ENCODE measurements at places on chromosomes 1 and 21.
A peak's percentile ranks its signal among the peaks of the same experiment; 100 is the strongest.

- no peak for DNase-seq
Observed at GRCh38 chr1:203217139-203217655, 12.3 kb downstream of the CHIT1 start.

DNA sequence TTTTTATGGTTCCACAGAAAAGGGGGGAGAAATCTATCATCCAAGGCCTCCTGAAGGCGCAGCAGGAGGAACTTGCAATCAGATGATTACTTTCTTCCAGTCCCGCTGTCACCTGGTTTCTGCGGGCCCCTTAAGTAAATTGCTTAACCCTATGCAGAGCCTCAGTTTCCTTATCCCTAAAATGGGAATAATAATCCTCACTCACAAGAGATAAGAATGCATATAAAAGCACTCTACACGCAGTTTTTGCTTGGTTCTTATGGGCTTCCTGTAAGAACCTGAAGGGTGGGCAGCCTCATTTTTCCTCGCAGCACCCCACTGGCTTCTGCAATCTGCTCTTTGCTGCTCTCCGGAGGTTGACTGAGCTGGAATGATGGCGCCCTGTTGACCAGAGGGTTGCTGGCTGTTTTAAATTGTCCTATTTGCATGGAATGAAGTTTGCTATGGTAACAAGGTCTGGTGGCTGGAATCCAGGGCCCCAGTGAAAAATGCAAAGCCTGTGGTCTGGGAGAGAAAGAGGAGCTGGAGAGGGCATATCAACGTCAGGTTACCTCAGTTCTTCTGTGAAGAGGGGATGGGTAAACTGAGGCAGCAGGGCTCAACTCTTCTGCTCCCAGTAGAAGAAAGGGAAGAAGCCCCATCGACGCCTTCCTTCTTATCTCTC, 1.0 kb upstream of the KAZN start:
- no peak for DNase-seq

GRCh38 chr1:93616996-93617669, 64.5 kb downstream of the BCAR3 start:
- no peak for DNase-seq

- no peak for DNase-seq
Observed at GRCh38 chr1:69952676-69953075, 252.7 kb downstream of the LRRC40 start.

GRCh38 chr1:67148516-67149178, 13.9 kb upstream of the C1orf141 start:
- DNase-seq, result no peak

DNA sequence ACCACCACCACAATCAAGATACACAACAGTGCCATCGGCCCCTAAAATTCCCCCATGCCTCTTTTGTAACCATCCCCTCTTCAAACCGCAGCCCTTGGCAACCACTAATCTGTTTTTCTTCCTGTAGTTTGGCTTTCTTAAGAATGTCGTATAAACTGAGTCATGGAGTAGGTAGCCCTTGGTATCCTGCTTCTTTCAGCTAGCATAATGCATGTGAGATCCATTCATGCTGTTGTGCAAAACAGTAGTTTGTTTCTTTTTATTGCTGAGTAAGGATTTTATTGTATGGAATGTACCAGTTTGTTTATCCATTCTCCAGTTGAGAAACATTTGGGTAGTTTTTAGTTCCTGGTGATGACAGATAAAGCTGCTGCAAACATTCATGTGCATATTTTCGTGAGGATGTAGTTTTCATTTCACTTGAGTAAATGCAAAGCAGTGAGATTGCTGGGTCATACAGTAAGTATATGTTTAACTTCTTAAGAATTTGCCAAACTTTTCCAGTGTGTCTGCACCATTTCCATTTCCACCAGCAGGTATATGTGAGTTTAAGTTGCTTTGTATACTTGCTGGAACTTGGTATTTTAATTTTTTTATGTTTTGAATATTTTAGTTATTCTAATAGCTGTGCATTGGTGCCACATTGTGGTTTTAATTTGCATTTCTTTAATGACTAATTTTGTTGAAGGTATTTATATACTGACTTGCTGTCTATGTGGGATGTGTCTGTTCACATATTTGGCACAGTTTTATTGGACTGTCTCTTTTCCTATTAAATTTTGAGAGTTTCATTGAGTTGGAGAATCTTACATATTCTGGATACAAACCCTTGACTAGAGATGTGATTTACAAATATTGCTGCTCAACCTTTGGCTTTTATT, 148.4 kb upstream of the MAP1LC3C start:
- DNase-seq, result no peak

- DNase-seq, result no peak
Observed at GRCh38 chr1:165507570-165507969, 36.2 kb upstream of the LRRC52 start.

DNA sequence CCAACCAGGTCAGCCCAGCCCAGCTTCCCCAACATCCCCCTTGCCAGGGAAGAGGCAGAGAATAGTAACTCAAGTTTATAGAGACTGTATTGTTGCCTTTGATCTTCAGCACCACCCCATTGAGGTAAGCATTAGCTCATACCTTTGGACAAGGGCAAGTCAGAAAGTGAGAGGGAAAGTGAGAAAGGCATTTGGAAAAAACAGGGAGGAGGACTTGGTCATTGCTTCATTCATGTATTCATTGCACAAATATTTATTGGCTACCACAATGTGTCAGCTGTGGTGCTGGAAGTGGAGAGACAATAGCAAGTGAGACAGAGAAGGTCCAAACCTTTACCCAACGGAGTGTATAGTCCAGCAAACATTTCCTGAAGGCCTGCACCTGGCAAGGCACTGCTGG, 561.2 kb downstream of the KIF26B start:
- no peak for DNase-seq

- no peak for DNase-seq
Observed at GRCh38 chr1:84692391-84692790, 2.1 kb upstream of the SSX2IP start.

- no peak for DNase-seq
Observed at GRCh38 chr21:23402929-23403520, 2204.3 kb downstream of the MRPL39 start.

- DNase-seq, result no peak
Observed at GRCh38 chr1:182257369-182258063, 134.1 kb downstream of the GLUL start.

GRCh38 chr1:103171041-103171590, 62.8 kb upstream of the COL11A1 start:
- no peak for DNase-seq

DNA sequence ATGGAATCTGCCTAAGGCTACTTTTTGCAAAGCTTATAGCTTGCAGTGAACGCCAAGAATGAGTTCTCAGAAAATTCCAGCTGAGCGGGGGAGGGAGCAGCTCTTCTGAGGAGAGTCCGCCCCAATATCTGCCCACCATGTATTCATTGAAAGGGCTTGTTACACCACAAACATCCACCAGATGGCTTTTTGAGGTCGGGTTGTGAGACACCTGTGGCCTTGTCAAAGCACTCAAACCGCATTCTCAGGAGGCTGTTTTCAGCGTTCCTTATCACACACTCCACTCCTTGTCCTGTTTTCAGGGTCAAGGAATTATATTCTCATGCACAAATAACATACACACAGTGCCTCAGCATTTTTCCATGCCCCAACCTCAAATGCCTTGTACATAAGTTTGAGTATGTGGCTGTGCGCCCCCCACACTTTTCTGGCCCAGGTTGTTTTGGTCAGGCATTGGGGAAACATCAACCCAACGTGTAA, 3.9 kb upstream of the C4BPB start:
- DNase-seq, result peak; percentile 50

DNA sequence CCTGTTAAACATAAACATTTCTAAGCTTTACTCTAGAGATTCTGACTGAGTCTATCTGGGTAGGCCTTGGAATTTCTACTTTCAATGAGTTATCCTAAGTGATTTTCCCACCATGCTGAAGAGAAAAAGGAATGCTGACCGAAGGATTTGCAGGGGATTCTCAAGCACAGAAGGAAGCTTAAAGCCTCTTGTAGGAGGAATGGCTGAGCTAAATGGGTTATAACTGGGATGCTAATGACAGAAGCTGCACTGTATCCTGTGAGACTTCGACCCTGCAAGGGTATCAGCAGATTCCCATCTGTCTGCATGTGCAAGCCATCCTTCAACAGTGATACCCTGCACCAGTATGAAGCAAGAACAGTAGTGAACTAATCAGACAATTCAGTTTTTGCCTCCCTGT, 35.4 kb downstream of the SLC35D1 start:
- DNase-seq, result no peak

DNA sequence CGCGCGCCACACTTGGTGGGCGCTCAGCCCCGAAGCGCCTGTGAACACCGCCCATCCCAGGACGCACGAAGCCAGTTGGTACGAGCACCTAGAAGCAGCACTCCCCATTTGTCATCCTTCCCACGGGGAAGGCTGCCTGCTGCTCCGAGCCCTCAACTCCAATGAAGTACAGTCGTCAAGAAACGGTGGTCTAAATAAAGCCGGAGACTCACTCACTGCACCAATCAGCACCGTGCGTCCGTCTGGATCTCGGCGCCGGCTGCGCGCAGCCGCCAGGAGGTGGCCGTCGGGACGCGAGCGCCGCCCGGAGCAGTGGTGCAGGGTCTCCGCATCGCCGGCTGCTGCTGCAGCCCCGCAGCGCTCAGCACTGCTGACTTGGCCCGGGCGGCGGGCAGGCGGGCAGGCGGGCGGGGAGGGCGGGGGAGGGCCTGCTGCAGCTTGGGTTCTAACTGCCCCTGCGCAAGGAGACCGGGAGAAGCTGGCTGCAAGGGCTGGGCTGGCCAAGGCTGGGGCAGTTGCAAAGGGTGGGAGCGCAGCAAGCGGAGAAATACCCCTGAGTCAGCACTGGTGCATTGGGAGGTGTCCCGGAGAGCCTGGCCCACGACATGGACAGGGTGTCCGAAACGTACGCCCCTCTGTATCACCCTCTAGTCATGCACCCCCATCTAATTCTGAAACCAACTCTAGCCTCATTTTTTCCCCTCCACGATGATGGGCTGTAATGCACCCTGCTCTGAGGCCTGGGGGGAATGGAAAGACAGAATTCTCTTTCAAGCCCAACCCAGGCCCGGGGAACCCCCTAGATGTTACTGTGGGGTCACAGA, 35.8 kb upstream of the H6PD start:
- peak; percentile 44 for DNase-seq

GRCh38 chr1:40386359-40386723, 12.8 kb downstream of the SMAP2 start:
- no peak for DNase-seq

DNA sequence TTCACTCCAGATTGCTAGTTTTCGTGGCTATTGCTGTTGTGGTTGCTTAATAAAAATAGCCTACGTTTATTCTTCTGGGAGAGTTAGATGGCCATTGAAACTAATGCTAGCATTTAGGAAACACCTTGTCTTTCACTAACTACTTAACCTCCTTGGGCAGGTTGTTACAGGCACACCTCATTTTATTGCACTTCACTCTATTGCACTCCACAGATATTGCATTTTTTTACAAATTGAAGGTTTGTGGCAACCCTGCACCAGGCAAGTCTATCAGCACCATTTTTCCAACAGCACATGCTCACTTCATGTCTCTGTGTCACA, 11.3 kb upstream of the MARK1 start:
- DNase-seq, result no peak

DNA sequence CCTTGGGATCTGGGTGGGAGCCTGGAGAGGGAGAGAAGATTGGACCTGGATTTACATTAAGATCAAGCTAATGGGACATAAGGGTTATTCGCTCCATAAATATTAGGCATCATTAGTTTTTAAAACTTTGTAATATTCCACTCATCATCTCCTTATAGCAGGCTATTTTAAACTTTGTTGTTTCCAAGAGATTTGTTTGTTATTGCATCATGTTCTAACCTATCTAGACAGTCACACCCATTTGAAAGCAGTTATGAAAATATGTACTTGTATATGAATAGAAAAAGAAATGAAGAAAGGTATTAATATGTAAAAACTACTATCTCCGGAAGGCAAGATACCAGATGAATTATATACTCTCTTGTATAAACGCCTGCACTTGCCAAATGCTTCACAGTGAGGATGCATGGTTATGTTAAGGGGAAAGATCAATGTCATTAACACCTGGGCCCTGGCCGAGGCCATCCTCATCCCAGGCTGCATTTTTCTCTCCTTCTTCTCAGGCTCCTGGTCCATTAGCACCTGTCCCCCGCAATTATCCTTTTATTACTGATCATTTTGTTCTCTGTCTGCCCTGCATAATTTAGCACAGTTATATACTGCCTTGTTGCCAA, 468.2 kb downstream of the MATN1 start:
- no peak for DNase-seq

DNA sequence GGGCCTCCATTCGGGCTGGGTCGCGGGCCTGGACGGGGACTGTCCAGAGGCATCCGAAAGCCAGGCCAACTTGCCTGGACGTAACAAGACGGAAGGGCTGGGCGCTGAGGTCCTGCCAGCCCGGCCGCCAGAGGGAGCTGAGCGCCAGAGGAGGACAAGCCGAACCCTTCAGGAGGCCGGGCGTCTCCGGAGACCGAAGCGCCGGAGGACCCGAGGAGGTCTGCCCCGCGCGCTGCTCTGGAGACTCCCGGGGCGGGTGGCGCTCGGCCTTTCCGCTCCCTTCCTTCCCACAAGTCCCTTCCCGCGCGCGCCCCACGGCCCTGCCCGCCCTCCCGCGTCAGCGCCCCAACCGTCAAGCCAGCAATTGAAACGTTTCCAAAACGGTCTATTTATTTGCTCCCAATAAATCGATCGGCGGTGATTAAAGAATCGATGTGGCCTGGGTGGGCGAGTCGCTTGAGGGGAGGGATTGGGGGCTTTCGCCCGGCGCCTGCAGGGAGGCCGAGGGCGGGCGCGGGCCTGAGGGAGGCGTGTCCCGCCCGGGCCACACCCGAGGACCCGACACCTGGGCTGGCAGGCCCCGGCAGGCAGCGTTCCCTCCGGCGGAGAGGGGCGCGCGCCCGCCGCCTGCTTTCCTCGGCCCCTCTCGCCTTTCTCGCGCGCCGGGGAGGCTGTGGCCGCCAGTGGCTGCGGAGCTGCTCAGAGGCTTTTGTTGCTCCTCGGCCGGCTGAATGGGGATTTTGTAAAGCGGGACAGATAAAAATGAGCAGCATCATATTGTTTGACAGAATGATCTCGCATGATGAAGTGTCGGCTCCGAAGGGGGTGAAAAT, 5.2 kb upstream of the FOXD3 start:
- DNase-seq, result no peak

- DNase-seq, result no peak
Observed at GRCh38 chr1:213759359-213760181, 228.2 kb upstream of the PROX1 start.

GRCh38 chr1:110520827-110521226, 1.9 kb upstream of the KCNA10 start:
- DNase-seq, result no peak

DNA sequence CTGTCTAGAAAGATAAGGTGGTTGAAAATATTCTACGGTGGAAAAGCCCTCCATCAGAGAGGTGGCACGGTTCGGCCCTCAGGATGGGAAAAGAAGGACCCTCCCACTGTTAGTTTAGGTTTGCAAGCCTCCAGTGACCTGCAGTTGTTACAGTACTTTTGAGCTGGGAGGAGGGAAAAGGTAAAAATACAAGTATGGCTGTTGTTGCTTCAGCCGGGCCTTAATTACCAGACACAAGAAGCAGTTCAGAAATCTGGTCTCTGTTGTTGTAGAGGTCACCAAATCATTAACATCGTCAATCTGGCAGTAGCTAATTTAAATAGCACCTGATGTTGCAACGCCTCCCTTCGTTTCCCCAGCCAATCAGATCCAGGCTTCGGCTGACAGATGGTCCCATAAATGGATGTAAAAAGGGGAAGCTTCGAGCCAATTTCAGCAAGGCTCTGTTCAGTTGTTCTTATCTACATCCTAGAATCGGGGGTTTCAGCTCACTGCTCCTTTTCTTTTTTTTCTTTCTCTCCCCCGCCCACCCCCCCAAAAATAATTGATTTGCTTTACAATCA, at the start of gene ELAVL4:
Gene ELAVL4 (plus strand): TSS at position 424 of the 563 bp plus-strand sequence. CDS start 270 bp downstream, outside the sequence.
- no peak for DNase-seq

- no peak for DNase-seq
Observed at GRCh38 chr1:155079210-155079486, 511 bp downstream of the EFNA3 start.

- DNase-seq, result no peak
Observed at GRCh38 chr1:218969006-218969405, 204.7 kb upstream of the LYPLAL1 start.
